ENCODE measurements at places on chromosomes 6 and 20. TPM values are rescaled to one million over a fixed set of nuclear protein-coding genes. Genes with fewer than 3 reads are reported as not detected.

GRCh38 chr6:108838101-108838717, 10.0 kb upstream of the ARMC2 start:
- H3K4me3 ChIP-seq, result no peak overlapping the region
- H3K4me1 ChIP-seq, result peaks cover 6% of the 10 kb centered on the region
- no peaks in the 10 kb centered on the region for H3K27me3 ChIP-seq
- DNase-seq, result peak; percentile 6

Gene TRIM10
- not detected for total RNA-seq

Gene PLCB1
- total RNA-seq, result 16.1 TPM

Gene MTCH1
- 263 TPM for total RNA-seq

DNA sequence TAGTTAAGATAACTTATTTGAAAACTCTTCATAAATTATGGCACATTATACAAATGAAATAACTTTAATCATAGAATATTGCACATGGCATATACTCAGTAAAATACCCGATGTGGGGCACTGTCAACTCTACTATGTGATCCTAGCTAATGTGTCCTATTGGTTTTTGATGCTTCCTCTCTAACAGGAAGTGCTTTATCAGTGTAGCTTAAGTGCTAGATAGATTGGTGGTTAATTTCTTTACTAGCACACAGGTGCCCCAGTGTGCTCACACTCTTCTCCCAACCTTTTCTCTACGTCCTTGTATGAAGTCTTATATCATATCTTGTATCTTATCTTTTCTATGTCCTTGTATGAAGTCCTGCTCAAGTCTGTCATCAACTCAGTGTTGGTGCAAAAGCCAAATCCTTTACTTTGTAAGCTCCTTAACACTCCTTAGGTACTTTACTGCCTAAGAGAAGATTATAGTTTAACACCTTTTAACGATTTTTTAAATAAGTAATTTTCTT, 358.9 kb downstream of the CENPW start:
- H3K27me3 ChIP-seq, result no peaks in the 10 kb centered on the region
- H3K4me3 ChIP-seq, result no peak overlapping the region
- DNase-seq, result no peak
- no peaks in the 10 kb centered on the region for H3K4me1 ChIP-seq
- no peak overlapping the region for H3K27ac ChIP-seq

GRCh38 chr6:158751921-158752320, 67.2 kb downstream of the EZR start:
- H3K27me3 ChIP-seq, result no peaks in the 10 kb centered on the region
- H3K27ac ChIP-seq, result no peak overlapping the region
- H3K4me1 ChIP-seq, result no peaks in the 10 kb centered on the region
- no peaks in the 10 kb centered on the region for H3K36me3 ChIP-seq
- H3K4me3 ChIP-seq, result no peak overlapping the region

GRCh38 chr6:144305985-144306384, 20.9 kb downstream of the UTRN start:
- H3K27me3 ChIP-seq, result no peaks in the 10 kb centered on the region
- peak; percentile 79 for DNase-seq
- H3K36me3 ChIP-seq, result peaks cover 3% of the 10 kb centered on the region
- peaks cover 12% of the 10 kb centered on the region for H3K4me1 ChIP-seq

GRCh38 chr6:28643017-28643740, 117.5 kb downstream of the GPX5 start:
- DNase-seq, result peak; percentile 78
- no peak overlapping the region for H3K4me3 ChIP-seq

Gene GLYATL3
- not detected for total RNA-seq

DNA sequence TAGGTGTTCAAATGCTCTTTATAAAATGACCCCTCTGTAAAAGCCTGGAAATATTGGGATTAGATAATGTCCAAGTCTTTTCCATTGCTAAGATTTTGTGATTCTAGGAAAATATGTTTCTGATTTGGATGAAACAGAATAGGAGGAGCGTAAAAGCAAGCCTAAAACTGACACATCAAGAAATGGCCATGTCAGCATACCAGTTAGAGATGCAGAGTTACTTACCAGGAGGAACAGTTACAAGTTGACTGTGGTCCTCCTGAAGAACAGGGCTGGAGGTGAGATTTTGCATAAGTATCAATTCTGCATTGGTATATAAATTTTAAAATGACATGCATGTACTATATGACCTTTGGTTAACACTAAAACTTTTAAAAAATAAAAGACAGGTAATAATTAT, 35.3 kb downstream of the EYA2 start:
- H3K36me3 ChIP-seq, result no peaks in the 10 kb centered on the region
- no peaks in the 10 kb centered on the region for H3K27me3 ChIP-seq
- peaks cover 2% of the 10 kb centered on the region for H3K4me1 ChIP-seq
- no peak for DNase-seq

- H3K27ac ChIP-seq, result no peak overlapping the region
- no peak overlapping the region for H3K4me3 ChIP-seq
- DNase-seq, result no peak
- H3K4me1 ChIP-seq, result peaks cover 2% of the 10 kb centered on the region
- H3K36me3 ChIP-seq, result peaks cover 11% of the 10 kb centered on the region
Observed at GRCh38 chr6:34852406-34853085, 35.3 kb downstream of the TAF11 start.

GRCh38 chr6:70725817-70726415, 58.2 kb downstream of the SMAP1 start:
- no peaks in the 10 kb centered on the region for H3K27me3 ChIP-seq
- H3K4me1 ChIP-seq, result no peaks in the 10 kb centered on the region
- H3K4me3 ChIP-seq, result no peak overlapping the region

Gene TRIM38
- 6.7 TPM for total RNA-seq

Gene EPHA7
- not detected for total RNA-seq

Gene GHRH
- total RNA-seq, result not detected

DNA sequence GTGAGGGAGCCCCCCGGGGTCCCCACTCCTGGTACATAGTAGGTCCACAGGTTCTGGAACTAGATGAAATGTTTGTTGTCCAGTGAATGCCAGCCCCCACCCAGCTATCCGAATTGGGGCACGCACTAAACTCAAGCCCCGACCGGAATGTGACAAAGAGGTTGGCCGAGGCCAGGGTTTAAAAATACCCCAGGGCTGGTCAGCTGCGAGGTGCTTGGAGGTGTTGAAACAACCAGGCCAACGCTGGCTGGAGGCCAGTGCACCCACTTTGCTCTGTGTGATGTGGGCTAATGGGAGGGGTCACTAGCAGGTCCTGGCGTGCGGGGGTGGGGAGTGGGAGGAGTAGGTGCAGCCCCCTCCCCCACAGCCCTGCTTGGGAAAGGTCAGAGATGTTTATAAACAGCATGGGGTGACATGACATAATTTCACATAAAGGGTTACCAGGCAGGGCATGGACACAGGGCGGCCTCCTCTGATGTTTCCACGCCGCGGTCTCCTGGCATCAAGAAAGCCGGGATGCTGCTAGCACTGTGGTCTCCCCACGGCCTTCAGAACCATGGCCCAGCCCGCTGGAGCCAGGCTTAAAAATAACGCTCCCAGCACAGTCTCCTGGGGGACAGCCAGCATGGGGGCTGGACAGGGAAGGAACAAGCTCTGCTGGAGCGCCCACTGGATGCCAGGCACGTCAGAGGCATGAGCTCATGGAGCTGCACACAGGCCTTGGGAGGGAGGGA, 111.2 kb upstream of the PTPN1 start:
- DNase-seq, result peak; percentile 51
- H3K27me3 ChIP-seq, result peaks cover 1% of the 10 kb centered on the region
- no peak overlapping the region for H3K27ac ChIP-seq
- H3K36me3 ChIP-seq, result no peaks in the 10 kb centered on the region
- H3K4me3 ChIP-seq, result no peak overlapping the region

Gene FERMT1
- 1.7 TPM for total RNA-seq

DNA sequence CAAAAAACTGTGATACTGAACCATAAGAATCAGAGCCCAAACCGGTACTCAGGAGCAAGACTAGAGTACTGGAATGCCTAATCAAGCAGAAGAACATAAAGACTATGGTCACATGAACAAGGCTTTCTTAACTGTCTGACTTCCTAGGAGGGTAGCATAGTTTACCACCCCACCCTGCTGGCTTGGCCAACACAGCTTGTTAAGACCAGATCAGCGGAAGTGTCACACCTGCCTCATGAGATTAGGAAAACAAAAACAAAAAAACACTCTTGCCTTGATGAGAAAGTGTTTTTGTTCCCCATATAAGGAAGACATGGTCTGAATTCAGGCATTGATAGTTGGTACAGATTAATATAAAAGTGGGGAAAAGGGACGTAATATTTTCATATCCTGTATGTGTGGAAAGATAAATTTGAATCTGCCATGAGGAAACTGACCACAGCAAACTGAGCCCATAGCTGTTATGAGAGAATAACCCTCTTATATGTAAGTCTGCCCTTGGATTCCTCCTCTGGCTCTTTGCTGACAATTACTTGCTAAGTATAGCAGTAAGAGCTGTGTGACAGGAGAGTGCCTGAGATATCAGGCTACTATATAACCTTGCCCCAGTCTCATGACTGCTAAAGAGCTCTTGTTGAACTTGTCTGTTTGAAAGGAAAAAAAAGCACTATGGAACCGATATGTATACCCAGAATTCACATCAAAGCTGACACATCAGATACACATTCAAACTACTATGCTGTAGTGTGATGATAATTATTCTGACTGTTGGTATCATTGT, 197.1 kb downstream of the EPHA7 start:
- no peak for DNase-seq
- H3K4me1 ChIP-seq, result no peaks in the 10 kb centered on the region
- H3K27ac ChIP-seq, result no peak overlapping the region
- H3K36me3 ChIP-seq, result no peaks in the 10 kb centered on the region

GRCh38 chr20:35947489-35947888, 6.8 kb downstream of the SCAND1 start:
- H3K4me3 ChIP-seq, result no peak overlapping the region
- no peaks in the 10 kb centered on the region for H3K27me3 ChIP-seq
- H3K27ac ChIP-seq, result peak overlapping the region; percentile 26
- peak; percentile 4 for DNase-seq
- H3K36me3 ChIP-seq, result peaks cover 20% of the 10 kb centered on the region
- peaks cover 4% of the 10 kb centered on the region for H3K4me1 ChIP-seq

Gene CD109
- total RNA-seq, result 5.0 TPM

DNA sequence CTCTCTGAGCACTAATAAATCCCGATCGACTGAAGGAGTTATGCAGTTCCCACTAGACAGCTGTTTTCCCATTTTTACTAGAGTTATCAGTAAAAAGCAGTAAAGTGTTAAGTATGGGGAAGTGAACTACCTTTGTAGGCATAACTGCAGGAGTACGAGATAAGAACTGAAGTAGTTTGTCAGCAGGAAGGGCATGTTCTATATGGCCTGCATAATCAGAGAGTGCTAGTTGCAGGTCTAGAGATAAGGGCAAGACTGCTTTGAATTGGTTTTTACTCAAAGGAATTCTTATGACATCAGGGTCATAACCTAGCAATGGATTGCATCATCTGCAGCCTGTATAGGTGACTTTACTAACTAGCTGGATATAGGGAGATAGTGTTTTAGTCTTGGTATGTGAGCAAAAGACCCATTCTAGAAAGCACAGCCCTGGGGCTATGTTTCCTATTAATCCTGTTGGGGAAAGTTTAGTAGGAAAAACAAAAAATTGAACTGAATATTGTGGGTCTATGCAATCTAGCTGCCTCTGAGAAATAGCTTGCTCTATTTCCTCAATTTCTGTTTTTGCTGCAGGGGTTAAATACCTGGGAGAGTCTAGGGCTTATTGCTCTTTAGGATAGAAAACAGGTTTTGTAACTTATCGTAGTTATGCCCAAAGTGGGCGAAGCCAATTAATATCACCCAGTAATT, 22.6 kb upstream of the CRISP1 start:
- H3K4me3 ChIP-seq, result no peak overlapping the region
- no peaks in the 10 kb centered on the region for H3K36me3 ChIP-seq
- H3K4me1 ChIP-seq, result no peaks in the 10 kb centered on the region

- H3K4me1 ChIP-seq, result peaks cover 12% of the 10 kb centered on the region
- no peak overlapping the region for H3K27ac ChIP-seq
- H3K36me3 ChIP-seq, result no peaks in the 10 kb centered on the region
- no peak overlapping the region for H3K4me3 ChIP-seq
Observed at GRCh38 chr6:158565122-158565429, 5.2 kb downstream of the TMEM181 start.

Gene LYRM4
- total RNA-seq, result 16.1 TPM

Gene SCRT2
- total RNA-seq, result not detected

GRCh38 chr6:139290787-139291311, 949 bp downstream of the TXLNB start:
- no peak overlapping the region for H3K27ac ChIP-seq
- H3K4me1 ChIP-seq, result peaks cover 6% of the 10 kb centered on the region
- DNase-seq, result peak; percentile 75
- H3K4me3 ChIP-seq, result no peak overlapping the region

DNA sequence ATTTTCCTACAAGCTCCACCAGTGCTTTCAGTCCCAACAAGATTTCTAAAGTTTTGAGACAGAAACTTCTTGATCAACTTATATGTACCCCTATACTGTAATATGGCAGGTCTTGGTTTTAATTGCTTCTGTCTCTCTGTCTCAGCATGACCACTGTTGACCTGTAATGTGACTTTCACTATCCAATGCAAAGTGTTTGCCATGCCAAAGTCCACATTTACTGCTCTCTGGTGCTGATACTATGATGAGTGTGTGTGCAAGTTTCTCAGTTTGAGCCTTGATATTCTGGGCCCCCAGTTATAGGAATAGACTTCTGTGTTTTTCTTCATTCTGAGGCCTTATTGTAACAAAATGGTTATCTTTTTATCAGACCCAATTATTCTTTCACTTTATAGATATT, 45.8 kb downstream of the OR2J2 start:
- no peak for DNase-seq
- H3K27me3 ChIP-seq, result no peaks in the 10 kb centered on the region
- no peak overlapping the region for H3K4me3 ChIP-seq
- H3K4me1 ChIP-seq, result no peaks in the 10 kb centered on the region
- no peaks in the 10 kb centered on the region for H3K36me3 ChIP-seq

Gene ESR1
- total RNA-seq, result not detected

DNA sequence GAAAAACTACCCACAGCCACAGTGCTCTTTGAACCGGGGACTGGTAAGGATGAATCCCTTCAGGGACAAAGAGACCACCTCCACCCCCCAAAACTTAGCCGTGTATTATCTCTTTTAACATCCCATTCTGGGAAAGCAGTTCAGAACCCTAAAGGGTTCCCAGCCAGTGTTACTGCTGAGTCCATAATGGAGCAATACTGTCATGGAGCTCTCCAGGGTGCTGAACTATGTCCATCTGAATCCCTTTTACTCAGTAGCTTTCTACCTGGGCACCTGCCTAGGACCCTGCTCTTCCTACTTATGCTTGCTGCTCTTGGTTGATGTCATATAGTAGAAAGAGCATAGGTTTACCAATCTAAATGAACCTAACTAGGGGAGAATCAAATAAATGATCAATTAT, 22.3 kb upstream of the SAYSD1 start:
- no peak overlapping the region for H3K4me3 ChIP-seq
- H3K27ac ChIP-seq, result no peak overlapping the region
- H3K27me3 ChIP-seq, result no peaks in the 10 kb centered on the region
- no peaks in the 10 kb centered on the region for H3K4me1 ChIP-seq
- H3K36me3 ChIP-seq, result no peaks in the 10 kb centered on the region

Measured in IMR-90 (cell line).